Right lung (tissue), 10 donors: ENCODE measurements at places on chromosomes 3 and 15. TPM values are rescaled to one million over a fixed set of nuclear protein-coding genes. Genes with fewer than 3 reads are reported as not detected.

Gene SOX14
- polyA plus RNA-seq = not detected

- DNase-seq = no peak
Observed at GRCh38 chr3:124747111-124747981, 17.1 kb downstream of the UMPS start.

DNA sequence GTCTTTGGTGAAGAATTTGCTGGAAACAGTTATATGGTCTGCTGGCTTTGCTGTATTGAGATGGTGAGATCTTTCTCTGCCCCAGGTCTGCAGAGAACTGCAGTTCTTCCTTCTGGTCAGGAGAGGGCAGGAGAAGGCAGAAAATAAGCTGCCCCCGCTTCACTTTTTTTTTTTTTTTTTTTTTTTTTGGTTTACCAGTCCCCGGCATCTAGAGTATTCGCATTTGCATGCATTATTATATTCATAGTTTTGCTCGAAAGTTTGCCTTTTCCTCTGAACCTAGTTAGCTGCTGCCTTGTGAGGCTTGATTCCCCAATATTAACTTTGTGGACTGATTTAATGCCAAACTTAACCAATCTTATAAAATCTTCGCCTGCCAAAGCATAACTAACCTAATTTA is 10.6 kb upstream of the PARL start:
- DNase-seq = peak; percentile 13

GRCh38 chr3:72748659-72749058 is 99.6 kb downstream of the SHQ1 start:
- no peak for DNase-seq

GRCh38 chr15:88661041-88661700 is 22.4 kb downstream of the ISG20 start:
- no peak for DNase-seq

Gene SEMA7A
- 7.1 TPM for polyA plus RNA-seq

DNA sequence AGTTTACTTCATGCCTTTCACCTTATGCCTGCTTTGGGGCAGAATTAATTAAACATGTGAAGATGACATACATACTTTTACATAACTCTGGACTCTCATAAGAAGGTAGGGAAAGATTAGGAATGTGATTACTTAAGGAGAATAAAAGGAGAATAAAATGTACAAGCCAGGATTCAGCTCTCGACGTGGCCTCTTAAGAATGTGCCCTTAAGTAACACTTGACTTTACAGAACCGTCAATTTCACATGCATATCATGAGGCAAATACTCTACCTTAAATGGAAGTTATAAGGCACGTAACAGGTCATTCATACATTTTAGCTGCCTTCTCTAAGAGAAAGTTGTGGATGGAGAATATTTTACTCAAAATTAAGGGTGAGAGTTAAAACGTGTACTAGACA is 263.7 kb upstream of the LMCD1 start:
- DNase-seq = no peak

Gene CP
- 5.6 TPM for polyA plus RNA-seq

Gene CCDC13
- polyA plus RNA-seq = 2.9 TPM

DNA sequence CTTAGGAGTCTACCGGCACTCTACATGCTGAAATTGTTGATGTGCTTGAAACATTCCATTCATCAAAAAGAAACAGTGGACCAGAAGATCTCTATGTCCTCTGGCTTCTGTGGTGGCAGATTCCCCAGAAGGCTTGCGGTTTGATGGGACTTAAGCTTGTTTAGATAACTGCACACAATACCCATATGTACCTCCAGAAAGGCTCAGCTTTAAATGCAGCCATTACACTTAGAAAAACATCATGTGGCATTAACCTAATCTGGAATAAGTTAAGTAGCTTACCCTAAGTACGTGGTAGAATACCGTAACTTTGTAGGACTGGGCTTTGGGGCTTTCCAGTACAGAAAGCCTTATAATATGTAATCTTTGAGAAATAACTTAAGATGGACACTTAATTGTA is 187.3 kb downstream of the RBMS3 start:
- no peak for DNase-seq

Gene ACTRT3
- 2.1 TPM for polyA plus RNA-seq

DNA sequence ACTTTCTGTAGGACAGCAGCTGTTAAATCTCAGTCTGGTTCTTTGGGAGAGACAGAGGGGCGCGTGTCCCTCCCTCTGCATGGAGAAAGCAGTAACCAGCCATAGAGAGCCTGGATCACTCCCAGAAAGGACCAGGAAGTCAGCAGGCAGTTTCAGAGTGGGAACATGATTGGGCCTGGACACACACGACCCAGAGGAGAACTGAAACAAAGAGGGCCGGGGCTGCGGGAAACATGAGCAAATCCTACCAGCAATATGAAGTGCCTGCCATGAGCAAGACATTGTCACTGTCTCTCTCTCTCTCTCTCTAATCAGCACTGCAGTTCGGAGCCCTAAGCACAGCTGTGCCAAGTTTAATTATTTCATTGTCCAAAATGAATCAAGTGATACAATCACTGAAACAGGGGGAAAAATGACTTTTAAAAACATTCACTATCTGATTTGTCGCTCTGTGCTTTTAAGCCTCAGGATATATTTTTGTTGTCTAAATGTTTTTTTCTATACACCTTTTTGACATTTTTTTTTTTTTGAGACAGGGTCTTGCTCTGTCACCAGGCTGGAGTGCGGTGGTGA is 17.6 kb downstream of the MUC13 start:
- DNase-seq = peak; percentile 17

GRCh38 chr3:150091626-150092025 is 120.9 kb upstream of the PFN2 start:
- DNase-seq = no peak

Gene CLDN16
- polyA plus RNA-seq = 0.28 TPM

Gene GPR15
- polyA plus RNA-seq = not detected

Gene SCN10A
- polyA plus RNA-seq = not detected

GRCh38 chr15:97875513-97876280 is 84.8 kb upstream of the ARRDC4 start:
- peak; percentile 17 for DNase-seq

- DNase-seq = no peak
Observed at GRCh38 chr3:48928679-48929078, 10.0 kb downstream of the ARIH2 start.

- no peak for DNase-seq
Observed at GRCh38 chr15:35540885-35541284, 5.1 kb downstream of the DPH6 start.

Gene ZNF385D
- polyA plus RNA-seq = 22.9 TPM

GRCh38 chr3:129442947-129443346 is 2.9 kb downstream of the IFT122 start:
- DNase-seq = no peak

GRCh38 chr3:94362393-94362792 is 299.5 kb downstream of the NSUN3 start:
- DNase-seq = no peak

GRCh38 chr15:67183443-67184169 is 70.9 kb downstream of the AAGAB start:
- no peak for DNase-seq

GRCh38 chr3:9023226-9023590 is 59.9 kb upstream of the RAD18 start:
- DNase-seq = no peak

DNA sequence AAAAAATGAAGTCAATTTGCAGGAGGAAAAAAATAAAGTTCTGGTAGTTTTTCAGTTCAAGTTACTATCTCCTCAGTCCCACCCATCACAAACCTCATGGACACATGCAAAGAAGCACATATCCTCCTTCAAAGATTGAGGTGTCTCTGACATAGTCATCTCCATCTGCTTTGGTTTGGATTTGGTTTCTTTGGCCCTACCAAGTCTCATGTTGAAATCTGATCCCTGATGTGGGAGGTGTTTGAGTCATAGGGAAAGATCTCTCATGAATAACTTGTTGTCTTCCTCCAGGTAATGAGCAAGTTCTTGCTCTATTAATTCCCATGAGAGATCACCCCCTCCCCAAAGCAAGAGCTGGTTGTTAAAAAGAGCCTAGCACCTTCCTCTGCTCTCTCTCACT is 446.8 kb downstream of the IGSF11 start:
- DNase-seq = no peak

Gene TRIP4
- 41.6 TPM for polyA plus RNA-seq

DNA sequence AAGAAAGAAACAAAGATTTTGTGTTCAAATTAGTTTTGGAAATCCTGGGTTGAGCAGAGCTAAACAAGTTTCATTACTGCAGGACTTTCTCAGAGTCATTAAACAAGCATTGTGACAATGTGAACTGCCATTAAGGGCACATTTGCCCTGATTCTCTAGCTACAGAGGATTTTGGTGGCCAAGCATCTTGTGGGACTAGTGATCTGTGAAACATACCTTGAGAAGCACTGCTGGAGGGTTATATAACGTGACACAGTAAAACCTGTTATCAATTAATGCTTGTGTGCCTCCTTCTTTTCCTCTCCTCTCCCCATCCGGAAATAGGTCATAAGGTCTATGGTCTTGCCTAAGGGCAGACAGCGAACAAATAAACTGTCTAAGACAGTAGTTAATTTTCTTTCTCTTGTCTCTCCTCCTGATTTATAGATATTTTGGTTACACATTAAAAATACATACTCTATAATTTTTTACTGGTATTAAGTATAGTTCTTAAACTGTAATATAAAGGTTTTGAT is 167.3 kb upstream of the NANOGP8 start:
- no peak for DNase-seq

Gene KBTBD13
- polyA plus RNA-seq = 0.96 TPM

DNA sequence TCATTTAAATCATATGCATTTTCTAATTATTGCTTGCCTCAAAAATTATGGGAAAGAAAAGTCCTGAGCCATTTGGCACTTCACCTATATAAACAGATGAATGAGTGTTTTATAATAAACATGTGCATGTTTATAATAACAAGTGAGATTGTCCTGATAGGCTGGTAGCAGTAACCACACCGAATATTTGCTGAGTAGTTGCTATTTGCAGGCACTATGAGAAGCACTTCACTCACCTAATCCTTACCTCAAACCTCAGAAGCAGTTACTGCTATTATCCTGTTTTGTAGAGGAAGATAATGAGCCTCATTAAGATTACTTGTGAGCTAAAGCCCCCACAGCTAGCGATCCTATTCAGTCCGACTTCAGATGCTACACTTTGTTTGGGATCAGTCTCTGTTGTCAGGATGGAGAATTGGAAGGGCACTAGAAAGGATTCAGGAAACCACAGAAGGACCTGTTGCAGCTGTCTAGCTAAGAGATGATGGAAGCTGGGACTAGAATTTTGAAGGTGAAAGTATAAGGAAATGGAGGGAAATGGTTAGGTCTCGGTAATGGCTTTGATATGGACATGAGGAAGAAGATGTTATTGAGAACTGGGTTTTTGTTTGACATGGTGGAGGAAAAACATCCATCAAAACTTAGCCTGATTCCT is 28.4 kb upstream of the MAGI1 start:
- DNase-seq = no peak

Gene NUSAP1
- 160 TPM for polyA plus RNA-seq

DNA sequence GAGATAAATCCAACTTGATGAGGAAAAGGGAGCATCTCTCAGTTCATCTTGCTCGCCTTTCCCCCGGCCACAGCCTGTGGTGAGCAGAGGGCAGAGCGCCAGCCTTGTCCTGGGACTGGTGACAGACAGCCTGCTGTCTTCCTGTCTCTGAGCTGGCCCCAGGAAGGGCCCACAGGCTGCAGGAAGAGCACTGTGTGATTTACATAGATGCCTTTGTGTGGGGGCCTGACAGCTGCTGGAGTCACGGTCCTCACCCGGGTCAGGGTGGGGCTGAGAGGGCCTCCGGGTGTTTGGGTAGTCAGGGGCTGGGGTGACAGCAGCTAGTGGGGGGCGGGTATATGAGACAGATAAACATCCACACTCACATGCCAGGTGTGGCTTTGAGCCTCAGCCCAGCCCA is 29.3 kb downstream of the PLA2G4D start:
- DNase-seq = no peak

DNA sequence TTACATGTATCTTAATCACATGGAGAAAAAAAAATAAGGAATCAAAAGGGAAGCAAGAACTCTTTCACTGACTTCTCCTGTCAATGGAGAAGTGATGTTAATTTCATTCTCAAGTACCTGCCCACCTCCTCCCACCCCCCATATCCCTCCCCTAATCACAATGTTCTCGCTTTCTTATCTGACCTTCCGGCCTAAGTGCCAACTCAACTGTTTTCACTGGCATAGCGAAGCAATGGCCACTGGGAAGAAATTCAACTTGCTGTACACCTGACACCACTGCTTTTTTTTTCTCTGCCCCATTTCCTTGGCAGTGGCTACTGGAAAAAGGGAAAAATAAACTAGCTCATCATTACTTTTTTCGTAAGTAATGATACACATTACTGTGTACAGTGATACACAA is 3.8 kb downstream of the SGO1 start:
- DNase-seq = no peak

- no peak for DNase-seq
Observed at GRCh38 chr3:24741506-24741905, 246.9 kb upstream of the THRB start.

GRCh38 chr3:13483988-13484695 is 4.0 kb downstream of the HDAC11 start:
- DNase-seq = no peak

DNA sequence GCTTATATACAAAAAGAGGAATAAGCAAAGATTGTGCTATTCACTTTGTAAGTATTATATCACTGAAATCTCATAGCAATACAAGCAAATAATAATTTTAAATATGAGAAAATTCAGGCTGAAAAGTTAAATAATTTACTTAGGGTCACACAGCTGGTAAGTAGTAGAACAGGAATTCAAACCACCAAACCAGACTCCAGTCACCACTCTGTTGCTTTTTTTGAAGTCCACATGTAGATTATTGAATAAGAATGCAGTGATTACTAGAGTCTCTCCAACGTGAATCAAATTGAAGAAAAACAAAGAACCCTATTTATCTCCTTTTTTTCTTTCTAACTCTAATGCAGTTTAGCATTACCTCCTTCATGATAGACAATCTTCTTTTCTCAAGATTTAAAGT is 15.9 kb downstream of the SPICE1 start:
- DNase-seq = no peak

GRCh38 chr3:184011937-184012889 is 5.5 kb downstream of the ABCC5 start:
- DNase-seq = no peak

GRCh38 chr15:67133738-67134066 is 68.3 kb downstream of the SMAD3 start:
- DNase-seq = no peak

Gene PP2D1
- polyA plus RNA-seq = 0.91 TPM

- DNase-seq = no peak
Observed at GRCh38 chr3:193021506-193022010, 103.9 kb upstream of the MB21D2 start.

DNA sequence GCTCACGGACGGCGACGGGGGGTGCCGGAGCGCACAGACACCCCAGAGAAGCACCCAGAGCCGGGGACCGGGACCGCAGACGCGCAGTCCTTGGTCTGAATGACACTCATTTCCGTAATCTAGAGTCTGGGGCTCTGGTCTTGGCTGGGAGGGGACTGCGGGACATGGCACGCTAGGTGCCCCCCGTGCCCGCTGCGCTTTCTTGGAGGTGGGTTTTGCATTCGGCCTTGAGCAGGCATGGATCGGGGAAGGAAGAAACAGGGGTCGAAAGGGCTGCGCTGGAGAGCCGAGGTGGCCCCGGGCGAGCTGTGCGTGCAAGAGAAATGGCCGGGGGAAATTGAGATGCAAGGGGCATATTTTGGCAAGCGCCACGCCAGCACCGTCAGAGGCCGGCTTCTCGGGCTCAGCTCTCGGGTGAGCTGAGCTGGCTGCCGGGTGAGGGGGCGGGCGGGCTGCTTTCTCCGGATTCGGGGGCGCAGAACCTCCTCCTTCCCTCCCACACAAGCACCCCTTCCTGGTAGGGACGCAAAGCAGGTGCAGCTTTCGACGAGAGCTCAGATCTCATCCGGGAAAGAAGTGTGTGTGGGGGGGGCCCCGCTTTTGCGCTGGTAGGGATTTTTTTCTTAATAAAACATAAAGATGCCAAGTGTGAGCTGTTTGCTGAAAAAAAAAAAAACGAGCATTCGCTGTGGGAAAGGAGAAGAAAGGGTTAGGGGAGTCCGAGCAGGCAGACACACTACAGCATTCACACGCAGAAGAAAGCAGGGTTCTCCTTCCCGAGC is 963 bp upstream of the NTRK3 start:
- DNase-seq = no peak
